ENCODE measurements at places on chromosomes 11 and 22.
A peak's percentile ranks its signal among the peaks of the same experiment; 100 is the strongest.

DNA sequence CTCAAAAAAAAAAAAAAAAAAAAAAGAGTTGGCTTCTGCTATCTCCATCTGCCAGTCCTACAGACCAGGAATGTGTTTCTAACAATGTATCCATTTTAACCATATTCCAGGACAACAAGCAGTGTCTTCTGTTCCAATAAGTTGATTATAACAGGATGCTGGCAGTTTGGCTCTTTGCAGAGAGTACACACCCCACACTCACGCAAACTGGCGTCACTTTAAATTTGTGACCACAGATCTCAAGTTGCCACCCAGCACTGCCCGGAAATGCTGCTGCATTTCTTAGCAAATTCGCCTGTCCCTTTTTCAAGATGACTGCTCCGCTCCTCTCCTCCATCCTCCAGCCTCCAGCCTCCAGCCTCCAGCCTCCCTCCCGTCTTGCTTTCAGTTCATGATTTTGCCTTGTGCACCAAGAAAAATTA lies 44.3 kb downstream of the SCGB1A1 start:
- DNase-seq = peak; percentile 43

DNA sequence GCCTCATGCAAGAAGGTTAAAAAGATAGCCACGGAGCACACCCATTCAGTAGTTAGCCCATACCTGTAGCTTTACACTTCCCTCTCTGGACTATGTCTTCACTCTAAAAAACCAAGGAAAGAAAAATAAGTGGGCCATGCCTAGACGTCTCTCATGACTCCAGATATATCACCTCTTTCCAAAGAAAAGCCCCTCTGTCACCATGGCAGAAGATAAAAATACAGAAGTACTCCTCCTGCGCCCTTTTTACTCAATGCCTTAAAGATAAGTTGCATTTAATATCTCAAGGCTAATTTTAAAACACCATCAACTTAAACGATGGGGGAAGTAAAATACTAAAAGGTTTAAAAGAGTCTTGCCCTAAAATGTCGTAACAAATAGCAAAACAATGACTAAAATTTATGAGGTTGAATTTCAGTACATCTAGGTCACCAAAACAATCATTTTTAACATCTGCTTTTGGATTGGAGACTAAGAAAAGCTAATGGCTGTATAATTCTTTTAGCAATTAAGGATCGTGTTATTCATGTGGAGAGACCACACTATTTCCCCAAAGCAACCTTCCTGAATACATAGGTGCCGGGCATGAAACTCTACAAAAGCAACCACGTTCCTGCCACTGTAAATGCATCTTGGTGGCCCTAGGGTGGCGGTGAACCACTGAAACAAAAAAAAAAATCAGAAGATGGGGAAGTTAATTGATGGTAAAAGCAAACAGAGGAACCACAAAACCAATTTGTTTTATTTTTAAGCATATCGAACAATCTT lies 46.0 kb downstream of the CELF1 start:
- no peak for DNase-seq

DNA sequence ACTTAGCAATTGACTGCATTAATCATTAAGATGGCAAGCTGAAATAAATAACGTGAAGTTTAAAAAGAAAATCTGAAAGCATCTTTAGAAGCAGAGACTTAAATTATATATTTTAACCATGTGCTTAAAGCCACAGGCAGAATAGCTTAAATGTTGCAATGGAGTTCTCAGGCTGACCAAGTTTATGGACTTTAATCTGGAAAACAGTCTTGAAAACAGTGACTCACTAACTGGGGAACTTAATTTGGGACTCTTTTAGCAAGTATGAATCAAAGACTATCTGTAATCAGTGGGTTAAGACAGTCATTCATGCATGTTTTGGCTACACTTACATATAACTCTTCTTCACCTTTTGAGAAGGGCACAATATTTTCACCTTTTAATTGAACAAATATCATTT lies 12.6 kb upstream of the GLYATL1 start:
- no peak for DNase-seq

DNA sequence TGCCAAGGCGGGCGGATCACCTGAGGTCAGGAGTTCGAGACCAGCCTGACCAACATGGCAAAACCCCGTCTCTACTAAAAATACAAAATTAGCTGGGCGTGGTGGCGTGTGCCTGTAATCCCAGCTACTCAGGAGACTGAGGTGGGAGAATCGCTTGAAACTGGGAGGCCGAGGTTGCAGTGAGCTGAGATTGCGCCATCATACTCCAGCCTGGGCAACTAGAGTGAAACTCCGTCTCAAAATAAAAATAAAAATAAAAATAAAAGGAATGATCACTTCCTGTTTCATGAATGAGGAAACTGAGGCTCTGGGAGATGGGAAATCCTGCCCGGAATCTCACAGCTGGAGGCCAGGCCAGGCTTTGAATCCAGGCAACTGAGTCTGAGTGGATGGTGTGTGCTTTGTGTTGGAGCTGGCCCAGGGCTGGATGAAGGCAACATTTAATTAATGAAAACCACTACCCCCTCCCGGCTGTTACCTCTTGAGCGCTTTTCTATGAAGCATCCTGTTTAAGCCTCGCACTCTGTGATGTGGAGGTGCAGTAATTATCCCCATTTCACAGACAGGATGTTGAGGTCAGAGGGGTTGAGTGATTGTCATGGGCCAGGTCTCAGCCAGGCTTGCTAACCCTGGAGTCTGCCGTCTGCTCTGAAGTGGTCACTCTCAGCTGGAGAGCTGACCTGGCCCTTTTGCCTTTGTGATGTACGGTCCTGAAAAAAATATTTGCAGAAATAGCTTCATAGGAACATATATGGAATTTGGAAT lies 27.8 kb downstream of the LRP5 start:
- no peak for DNase-seq

DNA sequence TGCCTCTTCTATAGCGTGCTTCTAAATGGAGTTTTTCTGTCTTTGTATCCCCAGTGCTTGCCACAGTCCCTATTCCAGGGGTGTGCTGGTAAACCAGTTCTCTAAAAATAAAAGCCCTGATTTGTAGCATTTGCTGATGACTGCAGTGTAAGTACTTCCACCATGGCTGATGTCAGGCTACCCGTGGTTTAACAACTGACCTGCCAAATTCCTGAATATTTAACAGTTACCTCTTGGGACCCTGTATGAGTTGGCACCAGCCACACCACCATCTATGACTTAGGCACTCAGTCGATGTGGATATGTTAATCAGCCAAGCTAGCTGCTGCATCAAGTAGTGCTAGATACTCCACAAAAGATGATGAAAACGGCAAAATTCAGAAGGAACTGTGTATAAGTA lies 94.0 kb upstream of the MTNR1B start:
- DNase-seq = no peak

DNA sequence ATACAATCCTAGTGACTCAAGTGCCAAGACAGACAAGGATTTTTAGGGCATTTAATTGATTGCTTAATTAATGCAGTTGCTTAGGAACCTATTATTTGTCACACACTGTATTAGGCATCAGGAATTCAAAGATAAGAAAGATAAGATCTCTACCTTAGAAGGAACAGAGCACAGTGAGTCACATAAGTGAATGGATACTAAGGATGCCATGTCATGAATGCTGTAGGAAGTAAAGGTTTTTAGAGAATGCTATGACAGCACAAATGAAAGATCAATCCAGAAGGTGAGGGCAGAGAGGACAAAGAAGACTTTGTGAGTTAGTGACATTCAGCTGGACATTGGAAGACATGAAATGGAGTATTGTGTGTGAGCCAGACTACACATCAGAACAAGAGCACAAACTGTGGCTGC lies 147.9 kb upstream of the DDI1 start:
- DNase-seq = no peak

- no peak for DNase-seq
Measured at GRCh38 chr11:62128835-62129234, 5.0 kb downstream of the INCENP start.

- DNase-seq = peak; percentile 62
Measured at GRCh38 chr11:7577291-7578190, 63.7 kb downstream of the PPFIBP2 start.

DNA sequence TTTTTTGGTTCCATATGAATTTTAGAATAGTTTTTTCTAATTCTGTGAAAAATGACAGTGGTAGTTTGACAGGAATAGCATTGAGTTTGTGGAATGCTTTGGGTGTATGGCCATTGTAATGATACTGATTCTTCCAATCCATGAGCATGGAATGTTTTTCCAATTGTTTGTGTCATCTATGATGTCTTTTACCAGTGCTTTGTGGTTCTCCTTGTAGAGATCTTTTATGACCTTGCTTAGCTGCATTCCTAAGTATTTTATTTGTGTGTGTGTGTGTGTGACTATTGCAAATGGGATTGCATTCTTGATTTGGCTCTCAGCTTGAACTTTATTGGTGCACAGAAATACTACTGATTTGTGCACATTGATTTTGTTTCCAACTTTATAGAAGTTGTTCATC lies 3.0 kb upstream of the CSF2RB start:
- no peak for DNase-seq

Measured in suppressor macrophage treated with lipopolysaccharide for 1 hour (primary cell).